ENCODE measurements at places on chromosomes 16 and 17. TPM values are rescaled to one million over a fixed set of nuclear protein-coding genes. Genes with fewer than 3 reads are reported as not detected.
A peak's percentile ranks its signal among the peaks of the same experiment; 100 is the strongest.

OR1A1 gene
- total RNA-seq = not detected

DNA sequence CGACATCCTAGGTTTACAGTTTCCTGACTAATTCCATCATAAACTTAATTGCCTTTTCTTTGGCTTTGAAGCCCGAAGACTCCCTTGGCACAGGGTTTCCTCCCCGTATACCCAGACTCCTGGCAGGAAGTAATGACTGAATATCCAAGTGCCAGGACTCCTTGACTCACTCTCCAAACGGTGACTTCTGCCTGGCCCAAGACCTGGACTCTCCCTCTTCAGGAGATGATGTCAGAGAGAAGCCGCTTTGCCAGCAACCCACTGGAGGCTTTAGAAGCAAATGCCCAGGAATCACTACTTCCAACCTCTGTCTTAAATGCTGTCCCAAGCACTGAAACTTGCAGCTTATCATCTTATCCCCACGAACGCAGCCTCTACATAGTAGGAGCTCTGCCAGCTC, 146.5 kb downstream of the RGS9 start:
- ATAC-seq = no peak

SNN gene
- 99.4 TPM for total RNA-seq

- ATAC-seq = no peak
Observed at GRCh38 chr16:15772579-15773293, 84.1 kb downstream of the MYH11 start.

DNA sequence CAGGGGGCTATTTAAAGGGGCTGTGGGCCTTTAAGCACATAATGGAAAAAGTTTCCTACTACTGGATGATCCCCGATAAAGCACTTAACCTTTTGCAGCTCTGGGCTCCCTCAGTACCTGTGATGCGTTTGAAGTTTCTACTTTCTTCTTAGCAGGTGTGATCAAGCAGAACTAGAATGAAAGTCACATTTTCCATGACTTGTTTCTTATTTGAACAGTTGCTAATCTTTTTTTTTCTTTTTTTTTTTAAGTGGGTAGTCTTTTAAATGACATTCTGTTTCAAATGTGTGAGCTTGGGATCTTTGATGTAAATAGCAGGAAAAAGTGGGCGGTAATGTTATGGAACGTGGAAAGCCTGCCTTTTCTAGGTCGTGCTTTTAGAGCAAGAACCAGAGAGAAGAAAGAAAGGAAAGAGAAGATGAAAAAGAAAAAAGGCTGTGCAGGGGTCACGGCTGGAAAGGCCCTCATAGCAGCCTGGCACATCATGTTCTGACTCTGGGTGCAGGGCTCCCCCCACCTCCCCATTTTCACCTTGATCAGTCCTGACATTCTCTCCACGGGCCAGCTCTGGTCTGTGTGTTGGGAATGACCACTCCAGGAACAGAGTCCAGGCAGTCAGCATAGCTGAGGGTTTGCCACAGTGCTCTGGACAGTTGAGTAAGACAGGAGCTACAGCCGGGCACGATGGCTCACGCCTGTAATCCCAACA, 150.6 kb downstream of the CLEC16A start:
- ATAC-seq = no peak

GRCh38 chr16:3789375-3790099, 72.2 kb upstream of the TRAP1 start:
- no peak for ATAC-seq

EPOP gene
- 8.1 TPM for total RNA-seq

GRAP gene
- total RNA-seq = 0.50 TPM

- peak; percentile 17 for ATAC-seq
Observed at GRCh38 chr17:79831265-79832217, 7.7 kb downstream of the CBX4 start.

DNA sequence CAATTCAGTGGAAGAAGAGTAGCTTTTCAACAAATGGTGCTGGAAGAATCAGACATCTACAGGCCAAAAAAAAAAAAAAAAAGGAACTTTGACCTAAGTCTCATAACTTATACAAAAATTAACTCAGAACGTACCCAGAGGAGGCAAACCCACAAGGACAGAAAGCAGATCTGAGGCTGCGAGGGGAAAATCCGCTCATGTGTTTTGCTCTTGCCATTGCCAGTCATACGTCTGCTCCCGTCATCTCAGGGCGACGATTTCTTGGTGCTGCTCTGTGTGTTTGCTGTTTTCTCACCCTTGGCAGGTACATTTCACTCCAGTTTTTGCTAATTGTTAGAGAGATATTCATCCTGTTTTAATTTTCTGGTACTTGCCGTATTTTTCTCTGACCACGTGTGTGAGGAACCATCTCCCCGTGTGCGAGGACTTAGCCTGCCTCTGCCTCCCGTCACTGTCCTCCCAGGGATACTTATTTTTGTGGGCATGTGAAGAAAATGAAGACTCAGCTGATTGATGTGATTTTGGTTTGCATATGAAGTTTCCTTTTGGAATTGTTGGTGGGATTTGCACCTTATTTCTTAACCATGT, 33.4 kb upstream of the ACSF3 start:
- no peak for ATAC-seq

- no peak for ATAC-seq
Observed at GRCh38 chr17:48751172-48751571, 22.6 kb upstream of the HOXB13 start.

DNA sequence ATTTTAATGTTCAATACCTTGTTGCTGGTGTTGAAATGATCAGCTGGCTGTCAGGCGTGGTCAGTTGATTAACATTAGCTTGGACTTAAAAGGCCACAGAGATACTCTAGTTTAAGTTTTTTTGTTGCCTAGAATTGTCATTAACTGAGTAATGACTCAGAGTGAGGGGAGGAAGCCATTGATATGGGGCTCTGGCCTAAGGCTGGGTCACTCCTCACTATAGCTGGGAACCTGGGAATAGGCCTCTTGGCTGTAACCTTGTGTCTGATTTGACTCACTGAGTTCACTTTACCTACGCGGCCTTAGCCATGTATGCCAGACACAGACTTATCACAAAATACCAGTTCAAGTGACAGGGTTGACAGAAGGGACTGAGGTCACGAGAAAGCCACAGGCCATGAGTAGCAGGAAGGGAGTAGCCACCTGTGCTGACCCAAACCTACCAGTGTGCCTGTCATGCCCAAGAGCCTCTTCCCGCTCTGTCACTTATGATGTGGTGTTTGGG, 37.9 kb upstream of the ADCY7 start:
- no peak for ATAC-seq

- ATAC-seq = no peak
Observed at GRCh38 chr16:50234771-50235556, 31.4 kb upstream of the ADCY7 start.

CCL17 gene
- total RNA-seq = not detected

- ATAC-seq = peak; percentile 98
Observed at GRCh38 chr17:39001703-39002637, 34.8 kb upstream of the FBXO47 start.

OMG gene
- 54.9 TPM for total RNA-seq

GRCh38 chr16:67238806-67239470, 8.3 kb downstream of the FHOD1 start:
- ATAC-seq = no peak

DNA sequence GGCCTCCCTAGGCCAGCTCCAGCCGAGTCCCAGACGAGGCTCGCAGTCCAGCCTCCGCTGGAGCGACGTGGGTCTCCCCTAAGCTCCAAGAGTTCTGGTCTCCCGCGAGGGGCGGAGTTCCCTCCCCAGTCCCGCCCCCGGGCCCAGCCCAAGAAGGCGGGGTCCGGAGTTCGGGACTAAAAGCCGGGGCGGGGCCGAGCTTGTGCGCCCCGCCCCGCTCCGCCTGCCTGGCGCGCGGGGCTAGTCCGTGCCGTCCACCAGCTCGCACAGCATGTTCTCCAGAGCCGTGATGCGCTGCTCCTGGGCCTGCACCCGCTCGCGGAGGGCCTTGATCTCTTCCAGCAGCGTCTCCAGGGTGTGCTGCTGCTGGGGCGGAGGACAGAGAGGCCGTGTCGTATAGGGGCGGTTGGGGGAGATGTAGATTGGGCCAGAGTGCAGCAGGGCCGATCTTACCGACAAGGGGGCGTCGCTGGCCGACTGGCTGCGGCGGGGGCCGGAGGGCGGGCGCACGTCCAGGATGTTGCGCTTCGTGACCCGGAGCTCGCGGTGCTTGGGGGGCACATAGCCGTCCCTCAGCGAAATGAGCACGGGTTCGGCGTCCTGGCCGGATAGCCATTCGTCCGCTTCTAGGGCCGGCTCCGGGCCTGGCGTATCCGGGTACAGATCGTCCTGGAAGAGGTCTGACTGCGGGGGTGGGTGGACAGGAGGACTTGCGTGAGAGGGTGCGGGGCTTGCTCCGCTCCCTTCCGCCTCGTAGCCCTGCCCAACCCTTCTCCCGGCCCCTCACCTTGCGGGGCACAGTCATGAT, 7.0 kb downstream of the CORO6 start:
- ATAC-seq = peak; percentile 70

DNA sequence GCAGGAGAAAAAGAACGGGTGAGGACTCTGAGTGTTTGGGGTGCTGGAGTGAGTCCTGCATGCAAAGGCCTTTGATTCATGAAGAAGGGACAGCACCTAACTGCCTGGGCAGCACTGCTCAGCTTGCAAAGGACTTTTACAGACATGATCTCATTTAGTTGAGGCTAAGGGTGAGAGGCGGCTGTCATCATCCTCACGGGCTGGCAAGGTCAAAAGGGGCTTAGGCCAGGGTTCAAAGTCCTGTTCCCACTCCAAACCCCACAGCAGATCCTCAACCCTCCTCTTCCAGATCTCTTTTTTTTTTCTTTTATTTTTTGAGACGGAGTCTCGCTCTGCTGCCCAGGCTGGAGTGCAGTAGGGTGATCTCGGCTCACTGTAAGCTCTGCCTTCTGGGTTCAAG, 4.8 kb downstream of the RHBDF2 start:
- ATAC-seq = no peak

GRCh38 chr17:82592767-82593589, 55.3 kb downstream of the WDR45B start:
- peak; percentile 70 for ATAC-seq

NLK gene
- 53.0 TPM for total RNA-seq

DNA sequence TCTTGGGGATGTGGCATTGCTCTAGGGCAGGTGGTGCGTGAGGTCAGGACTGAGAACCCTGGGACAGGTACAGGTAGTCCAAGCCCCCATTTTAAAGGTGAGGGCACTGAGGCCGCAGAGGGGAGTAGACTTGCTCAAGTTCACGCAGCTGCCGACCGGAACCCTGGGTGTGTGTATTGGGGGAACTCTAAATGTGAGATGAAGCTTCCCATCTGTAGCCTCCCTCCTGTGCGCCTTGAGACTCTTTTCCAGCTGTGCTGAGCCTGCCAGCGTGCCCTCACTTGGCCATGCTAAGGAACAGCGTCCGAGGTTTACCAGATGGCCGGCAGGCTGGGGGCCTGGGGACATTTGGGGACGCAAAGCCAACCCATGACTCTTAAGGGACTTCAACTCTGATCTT, 79.0 kb upstream of the CDC42EP4 start:
- no peak for ATAC-seq

- ATAC-seq = no peak
Observed at GRCh38 chr16:62135446-62135845, 99.2 kb upstream of the CDH8 start.

DNA sequence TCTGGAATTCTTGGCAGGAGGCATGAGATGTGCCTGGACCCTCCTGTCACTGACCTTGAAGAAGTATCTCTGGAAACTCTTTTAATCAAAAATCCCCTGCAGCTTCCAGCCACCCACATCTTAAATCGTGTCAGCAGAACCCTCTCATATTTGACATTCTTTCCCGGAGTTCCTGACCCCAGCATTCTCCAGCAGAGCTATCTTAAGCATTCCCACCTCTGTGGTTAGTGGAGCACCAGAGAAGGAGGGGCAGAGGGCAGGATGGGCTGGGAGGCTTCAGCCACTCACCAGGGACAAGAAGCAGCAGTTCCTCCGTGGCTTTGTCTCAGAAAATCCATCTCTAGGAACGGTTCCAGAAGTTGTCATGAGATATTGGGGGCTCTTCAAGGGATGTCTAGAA, 149.9 kb downstream of the RGS9 start:
- ATAC-seq = no peak

DNA sequence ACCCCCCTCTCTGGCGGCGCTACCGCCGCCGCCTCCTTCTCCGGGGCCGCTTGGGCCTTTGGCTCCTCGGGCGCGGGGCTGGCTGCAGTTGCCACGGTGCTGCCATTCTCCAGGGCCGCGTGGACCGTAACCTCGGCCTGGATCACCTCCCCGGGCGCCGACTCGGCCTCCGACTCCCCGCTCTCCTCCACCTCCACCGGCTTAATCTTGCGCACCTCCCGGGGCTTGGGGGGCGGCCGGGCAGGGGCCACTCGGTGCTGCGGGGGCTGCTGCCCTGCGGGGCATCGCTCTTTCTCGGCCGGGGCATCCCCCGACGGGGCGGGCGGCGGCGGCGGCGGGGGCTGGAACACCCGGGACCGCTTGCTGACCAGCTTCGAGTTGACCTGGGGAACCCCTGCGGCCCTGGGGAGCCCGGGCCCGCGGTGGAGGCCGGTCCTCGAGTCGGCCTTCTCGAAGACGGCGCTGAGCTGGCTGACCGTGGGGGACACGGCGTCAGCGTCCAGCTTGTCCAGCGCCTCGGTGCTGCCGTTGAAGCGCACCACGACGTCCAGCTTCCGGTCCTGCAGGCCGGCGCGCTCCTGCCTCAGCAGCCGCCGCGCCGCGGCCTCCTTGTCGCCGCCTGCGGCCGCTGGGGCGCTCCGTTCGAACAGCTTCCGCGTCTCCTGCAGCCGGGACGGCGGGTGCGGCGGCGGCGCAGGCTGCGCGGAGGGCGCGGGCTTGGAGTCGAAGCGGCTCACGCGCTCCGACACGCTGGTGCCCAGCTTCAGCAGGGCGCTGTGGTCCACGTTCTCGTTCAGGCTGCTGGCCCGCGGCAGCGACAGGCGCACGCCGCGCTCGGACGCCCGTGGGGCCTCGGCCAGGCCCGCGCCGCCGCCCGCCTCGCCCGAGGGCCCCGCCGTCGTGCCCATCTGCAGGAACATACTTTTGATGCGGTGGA, 792 bp downstream of the PPP1R9B start:
- no peak for ATAC-seq

ALOXE3 gene
- 0.48 TPM for total RNA-seq

SDK2 gene
- 39.3 TPM for total RNA-seq

DNA sequence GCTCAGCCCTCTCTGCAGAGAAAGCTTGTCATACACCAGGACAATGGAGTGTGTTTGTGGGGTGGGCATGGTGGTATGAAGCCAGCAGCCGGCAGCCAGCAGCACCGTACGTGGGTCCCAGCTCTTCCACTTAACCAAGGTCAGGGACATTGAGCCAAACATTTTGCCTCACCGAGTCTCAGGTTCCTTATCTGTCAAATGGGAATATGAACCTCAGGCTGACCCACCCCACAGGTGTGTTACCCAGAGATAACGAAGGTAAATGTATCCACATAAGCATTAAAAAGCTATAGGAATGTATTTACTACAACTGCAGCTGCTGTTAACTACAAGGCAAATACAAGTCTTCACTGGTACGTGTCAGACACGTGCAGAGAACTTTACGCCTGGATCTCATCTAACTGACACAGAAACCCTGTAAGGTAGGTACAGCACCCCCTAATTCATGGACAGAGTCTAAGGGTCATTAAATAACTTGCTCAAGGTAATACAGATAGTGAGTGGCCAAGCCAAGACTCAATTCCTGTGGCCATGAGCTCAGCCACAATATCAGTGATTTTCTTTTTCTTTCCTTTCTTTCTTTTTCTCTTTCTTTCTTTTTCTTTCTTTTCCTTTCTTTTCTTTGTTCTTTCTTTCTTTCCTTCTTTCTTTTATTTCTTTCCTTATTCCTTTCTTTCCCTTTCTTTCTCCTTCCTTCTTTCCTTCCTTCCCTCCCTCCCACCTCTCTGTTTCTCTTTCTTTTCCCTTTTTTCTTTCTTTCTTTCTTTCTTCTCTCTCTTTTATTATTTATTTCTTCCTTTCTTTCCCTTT, 990 bp downstream of the SLC5A11 start:
- ATAC-seq = no peak

GRCh38 chr17:69448431-69449102, 34.1 kb downstream of the MAP2K6 start:
- ATAC-seq = peak; percentile 88

GRCh38 chr16:76445815-76446214, 168.6 kb downstream of the CNTNAP4 start:
- ATAC-seq = no peak
